ENCODE measurements at places on chromosomes 2 and 18. TPM values are rescaled to one million over a fixed set of nuclear protein-coding genes. Genes with fewer than 3 reads are reported as not detected.
A peak's percentile ranks its signal among the peaks of the same experiment; 100 is the strongest.

DNA sequence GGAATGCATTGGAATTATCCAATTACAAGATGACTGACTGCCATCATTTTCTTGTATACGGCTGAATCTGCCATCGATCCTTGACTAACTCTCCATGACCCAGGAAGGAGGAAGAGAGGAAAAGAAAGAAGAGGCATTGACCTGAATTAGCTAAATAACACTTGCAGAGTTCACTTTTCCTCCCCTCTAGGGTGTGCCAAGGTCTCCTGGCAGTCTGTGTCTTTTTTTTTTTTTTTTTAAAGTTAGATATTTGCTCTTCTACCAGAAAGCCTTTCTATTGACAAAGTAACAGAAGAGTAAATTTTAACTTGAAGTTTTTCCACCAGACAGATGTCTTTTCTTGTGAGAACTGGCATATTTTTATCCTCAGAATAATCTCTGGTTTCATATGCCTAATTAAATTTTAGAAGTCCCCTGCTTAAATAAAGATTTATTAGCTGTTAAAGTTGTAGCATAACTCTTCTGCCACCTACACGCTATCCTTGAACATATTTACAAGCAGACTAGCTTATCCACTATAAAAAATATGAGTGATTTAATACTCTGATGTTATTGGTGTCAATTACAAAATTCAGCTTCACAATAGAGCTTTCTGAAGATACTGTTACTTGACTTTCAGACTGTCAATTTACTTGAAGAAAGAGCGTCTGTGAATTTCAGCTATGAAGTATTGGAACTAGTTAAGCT, 171.7 kb upstream of the ETAA1 start:
- no peak for DNase-seq

- no peak for DNase-seq
Observed at GRCh38 chr18:62767321-62767720, 52.0 kb downstream of the PHLPP1 start.

LYPD1 gene
- 5.3 TPM for total RNA-seq

DNA sequence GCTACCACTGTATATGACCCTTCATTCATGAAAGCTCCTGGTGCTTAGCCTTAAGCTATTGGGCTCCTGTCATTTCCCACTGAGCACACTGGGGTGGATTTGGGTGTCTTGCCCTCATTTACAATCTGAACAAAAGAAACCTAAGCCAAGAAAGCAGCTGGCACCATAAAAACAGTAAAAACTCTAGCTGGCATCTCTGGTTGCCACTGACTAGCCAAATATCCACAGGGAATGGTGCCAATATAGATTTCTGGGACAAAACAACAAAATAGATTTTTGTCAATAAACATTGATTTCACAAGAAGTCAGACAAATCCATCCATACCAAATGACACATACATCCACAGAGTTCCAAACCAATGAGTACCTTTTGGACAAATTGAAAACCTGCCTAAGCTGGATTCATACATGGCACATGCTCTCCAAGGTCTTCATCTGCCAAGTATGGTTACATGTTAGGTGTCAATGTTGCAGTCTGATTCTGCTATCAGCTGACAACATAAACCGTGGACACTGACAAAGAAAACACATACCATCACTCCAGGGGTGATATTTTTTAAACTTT, 1081.5 kb upstream of the ZEB2 start:
- DNase-seq = no peak

DNA sequence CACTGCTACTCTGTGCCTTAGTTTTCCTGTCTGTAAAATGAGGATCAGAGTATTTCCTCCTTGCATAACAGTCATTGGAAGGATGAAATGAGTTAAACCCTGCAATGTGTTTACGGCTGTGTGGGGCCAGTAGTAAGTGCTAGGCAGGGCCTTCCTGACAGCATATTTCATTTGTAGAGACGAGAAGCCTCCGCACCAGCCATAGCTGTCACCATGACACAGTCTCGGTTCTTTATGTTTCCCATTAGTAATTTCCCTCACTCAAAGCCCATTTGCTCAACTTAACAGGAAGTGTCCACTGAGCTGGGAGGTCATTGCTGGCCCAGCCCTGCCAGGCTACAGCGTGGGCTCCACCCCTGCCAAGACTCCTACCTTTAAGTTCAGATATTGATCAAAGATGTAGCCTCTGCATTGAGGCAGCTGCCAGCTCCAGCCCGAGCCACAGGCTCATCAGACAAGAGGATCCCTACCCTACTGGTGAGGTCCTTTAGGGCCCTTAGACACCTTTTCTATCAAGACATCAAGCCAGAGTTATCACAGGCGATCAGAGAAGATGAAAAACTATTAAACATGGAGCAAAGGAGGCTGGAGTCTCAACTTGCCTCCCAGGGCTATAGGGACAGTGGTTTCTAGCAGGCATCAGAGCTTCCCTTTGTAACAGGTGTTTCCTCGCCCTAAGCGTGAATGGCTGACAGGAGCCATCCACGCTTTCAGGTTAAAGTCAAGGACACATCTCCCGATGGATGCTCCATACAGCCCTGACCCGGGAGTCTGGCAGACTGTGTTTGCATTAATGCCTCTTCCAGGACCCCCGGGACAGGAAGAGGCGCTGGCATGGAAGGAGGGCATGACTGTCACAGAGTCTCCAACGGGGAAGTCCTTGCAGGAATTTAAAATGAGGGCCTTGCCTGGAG, 251.7 kb downstream of the NDUFA10 start:
- no peak for DNase-seq

- no peak for DNase-seq
Observed at GRCh38 chr2:223469270-223470046, 132.7 kb downstream of the SCG2 start.

- peak; percentile 70 for DNase-seq
Observed at GRCh38 chr2:85390941-85391669, 19.1 kb downstream of the CAPG start.

DNA sequence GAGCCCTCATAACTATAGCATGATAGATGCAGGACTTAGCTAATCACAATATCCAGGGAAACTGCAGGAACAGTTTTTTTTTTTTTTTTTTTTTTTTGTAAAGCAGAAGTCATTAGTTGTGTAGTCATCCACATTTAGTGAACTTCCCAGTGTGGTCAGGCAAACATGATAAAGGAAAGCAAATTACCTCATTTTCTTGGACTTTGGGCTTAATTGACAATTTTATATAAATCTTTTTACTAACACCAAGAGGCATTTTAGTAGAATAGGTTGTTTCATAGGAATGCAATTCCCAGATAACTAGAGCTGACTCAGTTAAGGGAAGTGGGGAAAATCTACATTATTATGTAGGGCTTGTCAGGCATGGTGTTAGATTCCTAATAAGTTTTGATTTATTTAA, 142.7 kb upstream of the GCFC2 start:
- no peak for DNase-seq

GRCh38 chr2:240129731-240130392, 6.2 kb downstream of the COPS9 start:
- DNase-seq = no peak

POMC gene
- total RNA-seq = not detected

- no peak for DNase-seq
Observed at GRCh38 chr2:97673182-97673914, 3.8 kb downstream of the C2orf92 start.

GRCh38 chr18:69683176-69683575, 264.5 kb downstream of the CD226 start:
- no peak for DNase-seq

DNA sequence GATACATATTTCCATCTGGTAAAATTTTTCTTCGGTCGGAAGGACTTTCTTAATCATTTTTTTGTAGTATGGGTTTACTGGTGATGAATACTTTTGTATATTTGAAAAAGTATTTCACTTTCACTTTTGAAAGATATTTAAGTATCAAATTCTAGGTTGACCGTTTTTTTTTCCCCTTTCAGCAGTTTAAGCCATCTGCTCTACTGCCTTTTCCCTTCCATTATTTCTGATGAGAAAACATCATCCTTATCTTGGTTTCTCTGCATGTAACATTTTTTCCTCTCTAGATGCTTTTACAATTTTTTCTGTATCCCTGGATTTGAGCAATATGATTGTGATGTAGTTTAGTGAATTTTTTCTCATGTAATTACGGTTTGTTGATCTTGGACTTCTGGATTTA, 87.0 kb downstream of the MTX2 start:
- DNase-seq = no peak

GRCh38 chr18:9513971-9514512, 38.7 kb downstream of the RALBP1 start:
- no peak for DNase-seq

TM4SF20 gene
- total RNA-seq = not detected

- DNase-seq = no peak
Observed at GRCh38 chr2:19138264-19138825, 220.1 kb downstream of the OSR1 start.

DNA sequence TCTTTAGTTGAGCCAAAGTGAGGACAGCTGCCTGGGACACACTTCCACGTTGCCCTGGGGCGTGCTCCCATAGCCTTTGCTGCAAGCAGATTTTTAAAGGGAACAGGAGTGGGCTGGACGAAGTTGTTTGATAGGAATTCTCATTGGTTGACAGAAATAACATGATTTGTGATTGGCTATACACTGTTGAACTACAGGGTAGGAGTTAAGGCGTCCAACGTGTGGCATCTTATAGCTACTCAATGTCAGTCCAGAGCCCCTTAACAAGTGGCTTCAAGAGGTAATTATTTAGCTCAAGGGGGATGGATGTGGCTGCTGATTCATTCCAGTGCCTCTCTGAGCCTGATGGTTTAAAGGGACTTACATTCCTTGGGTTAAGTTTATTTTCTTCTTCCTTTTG, 65.5 kb downstream of the ACAA2 start:
- DNase-seq = no peak

SLC8A1 gene
- 9.6 TPM for total RNA-seq

BIRC6 gene
- total RNA-seq = 69.4 TPM

CCDC74A gene
- total RNA-seq = 25.6 TPM

GRCh38 chr2:173090973-173091660, 15.5 kb downstream of the MAP3K20 start:
- no peak for DNase-seq

DNA sequence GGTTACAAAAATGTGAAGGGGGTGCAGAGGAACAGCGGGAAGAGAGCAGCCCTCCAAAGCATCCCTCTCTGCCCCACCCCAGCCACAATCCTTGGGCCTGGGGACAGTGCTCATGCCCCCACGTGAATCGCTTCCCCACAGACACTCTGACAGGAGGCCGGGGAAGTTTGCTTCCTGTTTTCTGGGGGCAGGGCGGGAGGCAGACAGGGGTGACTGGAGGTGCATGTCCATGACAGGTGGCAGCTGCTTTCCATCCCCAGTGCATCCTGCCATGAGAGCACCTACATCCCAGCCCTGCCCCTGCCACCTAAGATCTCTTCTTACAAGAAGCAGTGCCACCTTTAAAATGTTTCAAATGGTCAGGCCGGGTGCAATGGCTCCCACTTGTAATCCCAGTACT, 47.2 kb upstream of the UBE2F start:
- DNase-seq = no peak

DNA sequence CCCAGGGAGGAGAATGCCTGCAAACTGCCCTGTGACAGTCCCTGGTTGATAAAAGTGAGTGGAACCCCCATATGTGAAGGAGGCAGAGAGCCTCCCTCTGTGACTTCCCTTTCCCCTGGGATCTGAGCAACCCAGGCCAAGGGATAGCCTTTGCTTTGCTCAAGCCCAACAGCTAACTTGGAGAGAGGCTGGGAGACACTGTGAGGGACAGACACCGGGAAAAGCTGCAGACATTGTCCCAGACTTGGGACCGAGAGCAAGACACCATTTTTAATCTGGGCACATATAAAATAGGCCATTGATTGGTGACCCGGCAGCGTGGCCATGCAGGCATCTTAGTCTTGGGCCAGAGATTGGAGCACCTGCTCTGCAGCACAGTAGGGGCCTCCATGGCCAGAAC, 96.1 kb upstream of the SALL3 start:
- DNase-seq = no peak

- no peak for DNase-seq
Observed at GRCh38 chr2:7108792-7109532, 191.8 kb downstream of the RNF144A start.

PELI1 gene
- total RNA-seq = 88.7 TPM

CIB4 gene
- total RNA-seq = not detected

DNA sequence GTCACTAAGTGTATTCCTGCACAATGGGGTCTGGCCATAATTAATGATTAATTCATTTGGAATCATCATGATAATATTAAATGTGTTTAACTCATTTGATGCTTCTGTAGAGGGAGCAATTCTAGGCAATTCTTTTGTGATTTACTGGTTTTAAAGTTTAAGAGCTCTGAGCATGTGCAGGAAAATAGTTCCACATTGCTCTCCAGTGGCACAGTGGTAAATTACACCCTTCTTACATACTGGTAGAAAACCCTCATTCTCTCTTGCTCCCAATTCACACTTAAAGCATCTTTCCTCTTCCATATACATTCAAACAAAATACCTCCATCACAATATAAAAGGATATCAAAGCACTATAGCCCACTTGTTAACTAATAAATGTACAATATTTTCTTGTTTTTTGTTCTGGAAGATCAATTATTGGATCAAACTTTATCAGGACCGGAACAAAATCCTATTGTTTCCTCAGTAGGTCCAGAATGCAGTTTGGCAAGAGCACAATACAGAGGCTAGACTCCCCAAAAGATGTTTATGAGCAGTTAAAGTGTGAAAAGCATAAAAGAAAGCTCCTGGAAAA, 844.3 kb downstream of the MBD2 start:
- peak; percentile 57 for DNase-seq

- no peak for DNase-seq
Observed at GRCh38 chr2:56127463-56128152, 56.2 kb upstream of the CCDC85A start.
